CD4-positive, alpha-beta T cell treated with Interleukin-10 for 1 hour (primary cell): ENCODE measurements at places on chromosomes 12 and 14.

DNA sequence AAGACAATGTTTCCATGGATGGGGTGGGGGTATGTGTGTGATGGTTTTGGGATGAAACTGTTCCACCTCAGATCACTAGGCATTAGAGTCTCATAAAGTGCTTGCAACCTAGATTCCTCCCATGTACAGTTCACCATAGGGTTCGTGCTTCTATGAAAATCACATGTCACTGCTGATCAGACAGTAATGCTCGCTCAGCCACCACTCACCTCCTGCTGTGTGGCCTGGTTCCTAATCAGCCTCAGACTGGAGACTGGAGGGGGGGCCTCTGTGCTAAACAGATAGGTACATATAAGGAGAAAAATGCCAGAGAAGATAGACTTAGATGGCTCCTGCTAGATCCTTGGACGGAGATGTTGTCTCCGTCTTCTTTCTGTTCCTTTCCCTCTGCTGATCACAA is 1296.9 kb upstream of the SEL1L start:
- DNase-seq: no peak

GRCh38 chr14:104222396-104223036 is 84.1 kb downstream of the KIF26A start:
- DNase-seq: no peak

- no peak for DNase-seq
Measured at GRCh38 chr12:39835517-39836489, 216.2 kb upstream of the ABCD2 start.

GRCh38 chr12:110546339-110546738 is 36.8 kb downstream of the PPTC7 start:
- DNase-seq: no peak

GRCh38 chr12:91703491-91704283 is 442.0 kb downstream of the BTG1 start:
- no peak for DNase-seq

DNA sequence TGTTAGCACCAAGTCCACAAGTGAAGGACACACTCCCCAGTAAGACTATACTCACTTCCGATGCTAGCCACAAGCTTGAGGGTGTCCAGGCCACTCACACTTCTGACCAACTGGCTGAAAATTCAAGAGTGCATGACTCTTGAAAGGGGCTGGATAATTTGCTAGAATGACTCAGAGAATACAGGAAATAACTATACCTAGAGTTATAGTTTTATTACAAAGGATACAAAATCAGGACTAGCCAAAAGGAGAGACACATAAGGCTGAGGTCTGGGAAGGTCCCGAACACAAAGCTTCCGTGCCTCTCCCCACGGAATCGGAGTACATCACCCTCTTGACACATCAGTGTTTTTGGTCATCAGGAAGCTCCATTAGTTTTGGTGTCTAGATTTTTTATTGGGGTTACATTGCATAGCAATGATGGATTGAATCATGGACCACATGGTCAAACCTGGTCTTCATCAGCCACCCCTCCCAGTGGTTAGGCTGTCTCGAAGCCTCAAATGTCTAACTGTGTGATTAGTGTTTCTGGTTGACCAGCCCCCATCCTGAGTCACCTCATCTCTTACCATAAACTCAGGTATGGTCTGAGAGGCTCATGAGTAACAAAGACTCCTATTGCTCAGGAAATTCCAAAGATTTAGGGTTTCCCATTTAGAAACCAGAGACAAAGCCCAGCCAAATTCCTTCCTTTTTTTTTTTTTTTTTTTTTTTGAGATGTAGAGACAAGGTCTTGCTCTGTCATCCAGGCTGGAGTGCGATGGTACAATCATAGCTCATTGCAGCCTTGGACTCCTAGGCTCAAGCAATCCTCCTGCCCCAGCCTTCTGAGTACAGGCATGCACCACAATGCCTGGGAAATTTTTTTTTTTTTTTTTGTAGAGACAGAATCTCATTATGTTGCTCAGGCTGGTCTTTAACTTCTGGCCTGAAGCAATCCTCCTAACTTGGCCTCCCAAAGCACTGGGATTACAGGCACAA is 472.0 kb upstream of the TBX3 start:
- DNase-seq: no peak

DNA sequence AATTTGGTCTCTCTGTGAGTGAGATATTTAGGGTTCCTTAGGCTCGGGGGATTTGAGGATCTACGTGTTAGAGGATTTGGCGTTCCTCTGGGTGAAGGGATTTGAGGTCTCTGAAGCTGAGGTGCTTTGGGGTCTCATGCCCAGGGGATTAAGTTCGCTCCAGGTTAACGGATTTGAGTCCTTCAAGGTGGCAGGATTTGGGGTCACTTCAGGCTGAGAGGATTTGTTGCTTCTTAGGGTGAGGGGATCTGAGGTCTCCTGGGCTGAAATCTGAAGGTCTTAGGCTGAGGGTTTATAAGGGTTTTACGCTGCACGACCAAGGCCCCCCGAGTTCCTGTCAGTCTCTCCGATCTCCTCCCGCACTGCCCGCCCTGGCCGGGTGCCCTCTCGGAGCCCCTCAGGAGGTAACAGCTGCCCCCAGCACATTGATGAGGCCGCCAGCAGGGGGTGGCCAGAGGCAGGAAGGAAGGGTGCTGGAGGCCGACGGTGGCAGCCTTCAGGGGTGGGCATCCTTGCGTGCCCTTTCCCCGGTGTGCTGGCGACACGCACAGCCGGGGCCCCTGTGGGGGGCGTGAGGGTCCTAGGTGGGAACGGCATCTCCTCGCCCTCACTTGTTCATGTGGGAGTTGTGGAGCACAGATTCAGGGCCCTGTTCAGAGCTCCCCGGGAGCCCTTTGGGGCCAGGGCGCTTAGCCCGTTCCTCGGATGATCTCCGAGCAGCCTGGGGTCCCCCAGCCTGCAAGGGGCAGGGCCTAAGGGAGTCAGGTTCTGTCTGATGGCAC is 14.3 kb downstream of the CEP170B start:
- no peak for DNase-seq

DNA sequence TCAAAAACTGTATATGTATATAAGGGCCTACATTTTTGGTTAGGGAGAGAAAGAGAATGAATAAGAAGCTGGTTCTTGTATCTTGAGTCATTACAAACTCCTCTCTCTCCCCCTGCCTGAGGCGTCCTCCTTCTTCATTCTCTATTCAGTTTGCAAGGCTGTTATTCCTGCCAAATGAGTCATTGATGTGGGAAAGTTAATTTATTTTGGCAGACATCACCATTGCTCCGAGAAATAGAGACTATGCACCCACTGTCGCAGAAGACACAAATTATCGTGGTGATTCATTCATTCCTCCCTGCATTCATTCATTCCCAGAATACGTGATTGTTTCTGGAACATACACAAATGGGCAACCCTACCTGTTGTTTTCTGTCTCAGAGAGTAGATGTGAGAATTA is 112.5 kb upstream of the MED13L start:
- no peak for DNase-seq

DNA sequence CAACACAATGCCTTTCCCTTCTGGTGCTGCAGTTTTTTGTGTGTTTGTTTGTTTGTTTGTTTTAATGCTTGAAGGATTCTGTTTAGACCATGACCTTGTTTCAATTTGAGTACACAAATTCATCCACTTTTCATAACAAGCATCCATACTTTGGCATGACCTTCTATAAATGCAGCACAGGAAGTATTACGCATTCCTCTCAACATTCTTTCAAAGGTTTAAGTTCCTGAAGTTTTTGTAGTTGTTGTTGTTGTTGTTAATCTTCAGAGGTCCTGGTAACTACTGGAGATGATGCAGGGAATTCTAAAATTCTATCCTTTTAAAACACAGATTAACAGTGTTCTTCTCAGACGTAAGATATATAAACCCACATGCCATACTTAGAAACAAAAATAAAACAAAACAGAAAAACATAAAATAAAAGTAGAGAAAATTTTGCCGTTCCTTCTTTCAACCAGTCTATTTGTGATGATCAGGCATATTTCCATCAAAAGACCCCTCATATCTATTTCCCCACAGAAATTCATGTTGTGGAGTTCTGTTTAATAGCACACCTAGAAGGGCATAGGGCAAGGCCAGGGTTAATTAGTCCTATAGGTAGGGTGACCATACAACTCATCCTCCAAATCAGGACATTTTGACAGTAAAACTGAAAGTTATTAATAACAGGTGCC is 529.9 kb downstream of the NOVA1 start:
- DNase-seq: no peak

- DNase-seq: no peak
Measured at GRCh38 chr14:76715511-76716081, 45.7 kb upstream of the VASH1 start.

- no peak for DNase-seq
Measured at GRCh38 chr12:114404083-114404925, 1.6 kb downstream of the TBX5 start.

GRCh38 chr12:91406920-91407341 is 224.3 kb upstream of the DCN start:
- DNase-seq: no peak

DNA sequence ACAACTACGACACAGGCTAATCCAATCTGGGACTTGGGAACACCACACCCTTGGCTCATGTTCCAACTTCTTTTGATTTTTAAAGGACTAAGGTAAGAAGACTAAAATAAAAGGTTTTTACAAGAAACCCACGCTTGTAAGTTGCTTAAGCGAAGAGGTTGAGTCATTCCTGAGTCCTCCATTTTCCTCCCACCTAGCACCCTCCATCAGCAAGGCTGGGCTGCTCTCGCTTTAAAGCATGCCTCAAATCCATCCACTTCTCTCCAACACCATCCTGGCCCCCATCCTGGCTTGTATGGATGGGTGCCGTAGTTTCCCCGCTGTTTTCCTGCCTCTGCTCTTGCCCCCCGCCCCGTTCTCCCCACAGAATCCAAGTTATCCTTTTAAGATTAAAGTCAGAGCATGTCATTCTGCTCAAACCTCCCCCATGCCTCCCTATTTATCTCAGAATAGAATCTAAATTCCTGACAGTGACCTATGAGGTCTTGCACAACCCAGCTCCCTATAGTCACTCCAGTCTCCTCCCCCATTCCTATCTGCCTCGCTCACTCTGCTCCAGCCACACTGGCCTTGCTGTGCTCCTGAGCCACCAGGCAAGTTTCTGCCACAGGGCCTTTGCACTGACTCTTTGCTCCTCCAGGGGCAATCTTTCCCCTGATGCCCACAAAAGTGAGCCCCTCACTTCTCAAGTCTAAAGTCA is 34.5 kb downstream of the SCARB1 start:
- no peak for DNase-seq

DNA sequence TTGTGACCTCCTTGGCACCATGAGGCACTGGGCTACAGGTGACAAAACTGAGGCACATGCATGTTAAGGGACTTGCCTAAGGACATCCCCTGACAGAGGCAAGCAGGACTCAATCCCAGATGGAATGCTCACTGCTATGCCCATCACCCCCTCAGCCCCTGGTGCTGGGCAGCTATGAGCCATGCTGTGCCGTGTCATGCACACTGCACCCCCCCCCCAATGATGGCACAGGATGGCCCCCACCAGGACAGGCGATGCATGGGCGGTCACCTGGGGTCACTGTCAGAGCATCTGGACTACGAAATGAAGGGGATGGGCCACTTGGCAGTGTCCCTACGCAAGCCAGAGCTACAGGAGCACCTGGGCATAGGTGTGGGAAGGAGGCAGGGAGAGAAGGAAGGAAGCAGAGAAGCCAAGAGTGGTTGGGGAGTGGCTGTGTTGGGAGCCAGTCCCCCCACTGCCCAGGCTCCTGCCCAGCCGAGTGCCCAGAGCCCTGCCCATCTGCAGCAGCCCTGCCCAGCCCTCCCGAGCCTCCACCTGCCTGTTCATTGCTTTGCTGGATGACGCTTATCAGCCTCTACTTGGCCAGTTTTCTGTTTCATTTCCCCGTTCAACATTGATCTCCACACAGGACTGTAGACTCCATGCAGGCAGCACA is 84.9 kb upstream of the DIO3 start:
- no peak for DNase-seq

DNA sequence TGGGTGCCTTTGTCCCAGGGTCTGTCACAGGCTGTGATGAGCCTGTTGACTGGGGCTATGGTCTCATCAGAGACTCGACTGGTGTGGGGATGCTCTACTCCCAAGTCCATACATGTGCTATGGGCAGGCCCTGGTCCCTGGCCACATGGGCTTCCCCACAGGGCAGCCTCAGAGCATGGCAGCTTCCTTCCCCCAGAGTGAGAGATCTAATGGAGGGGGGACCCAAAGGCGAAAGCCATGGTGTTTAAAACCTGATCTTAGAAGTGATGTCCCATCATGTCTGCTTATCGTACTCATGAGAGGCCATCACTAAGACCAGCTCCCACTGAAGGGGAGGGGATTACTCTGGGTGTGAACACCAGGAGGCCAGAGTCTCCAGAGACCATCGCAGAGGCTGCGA is 279.0 kb upstream of the RTL1 start:
- no peak for DNase-seq

DNA sequence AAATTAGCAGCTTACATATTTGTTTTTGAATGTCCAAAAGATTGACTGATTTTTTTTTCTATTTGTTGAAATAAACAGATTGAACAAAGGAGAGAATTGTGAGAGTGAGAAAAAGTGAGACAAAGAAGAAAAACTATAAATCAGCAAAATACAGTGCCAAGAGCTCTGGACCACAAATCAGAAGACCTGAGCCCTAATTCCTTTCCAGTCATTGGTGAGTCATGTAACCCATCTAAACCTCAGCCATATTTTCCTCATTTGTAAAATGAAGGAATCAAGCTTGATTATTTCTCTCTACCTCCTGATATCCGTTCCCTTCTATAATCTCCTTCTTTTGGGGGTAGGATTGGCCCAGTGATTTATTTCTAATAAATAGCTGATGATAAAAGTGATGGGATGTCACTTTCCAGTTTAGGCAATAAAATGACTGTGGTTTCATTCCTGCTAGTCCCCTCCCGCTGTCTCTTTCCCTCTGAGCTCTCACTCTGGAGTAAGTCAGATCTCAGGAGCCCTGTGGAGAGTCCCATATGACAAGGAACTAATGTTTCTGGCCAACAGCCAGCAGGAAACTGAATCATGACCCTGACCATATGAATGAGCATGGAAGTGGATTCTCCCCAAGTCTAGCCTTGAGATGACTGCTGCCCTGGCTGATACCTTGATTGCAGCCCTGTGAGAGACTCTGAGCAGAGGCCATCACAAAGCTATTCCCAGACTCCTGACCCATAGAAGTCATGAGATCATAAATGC is 218.9 kb downstream of the ACSS3 start:
- no peak for DNase-seq

DNA sequence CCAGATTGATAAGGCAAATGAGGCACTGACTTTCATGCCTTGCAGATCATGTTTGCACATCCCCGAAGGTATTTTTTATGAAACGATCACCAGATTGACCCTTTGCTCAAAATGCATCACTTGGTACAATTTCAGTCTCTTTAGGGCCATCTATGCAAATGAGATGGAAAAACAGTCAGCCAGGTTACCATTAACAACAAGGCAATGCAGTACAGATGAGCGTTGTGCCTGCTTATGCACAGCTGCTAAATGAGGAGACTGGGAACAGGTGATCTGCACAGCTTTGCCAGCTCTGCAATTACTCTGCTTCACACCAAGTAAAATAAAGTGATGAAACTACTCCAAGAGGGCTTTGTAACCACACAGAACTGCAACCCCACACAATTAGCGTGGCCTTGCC is 26.1 kb upstream of the PLEKHG7 start:
- no peak for DNase-seq

DNA sequence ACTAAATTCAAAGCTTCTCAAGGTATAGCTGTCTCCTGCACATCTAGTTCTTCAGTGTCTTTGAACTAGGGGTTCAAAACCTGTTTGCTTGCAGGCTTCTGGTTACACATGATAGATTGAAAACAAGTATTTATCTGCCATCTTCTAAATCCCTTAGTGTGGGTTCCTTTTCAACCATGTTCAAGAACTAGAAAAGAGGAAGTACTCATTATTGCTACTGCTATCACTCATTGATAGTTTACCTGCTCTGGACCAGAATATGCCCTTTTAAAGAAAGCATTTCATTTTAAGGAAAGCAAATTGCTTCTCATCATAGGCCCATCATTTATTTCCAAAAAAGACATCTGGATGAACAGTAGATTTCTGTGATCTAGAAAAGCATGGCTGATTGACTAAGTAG is 37.1 kb upstream of the VSX2 start:
- DNase-seq: no peak
